ENCODE measurements at places on chromosomes 4 and X.

- DNase-seq: no peak
These were observed 155.2 kb downstream of the ZNF330 start for GRCh38 chr4:141375855-141376254.

- DNase-seq: no peak
These were observed 38.7 kb upstream of the INTS6L start for GRCh38 chrX:135481696-135482179.

- DNase-seq: no peak
These were observed 139.9 kb upstream of the SLC4A4 start for GRCh38 chr4:71198958-71199357.

DNA sequence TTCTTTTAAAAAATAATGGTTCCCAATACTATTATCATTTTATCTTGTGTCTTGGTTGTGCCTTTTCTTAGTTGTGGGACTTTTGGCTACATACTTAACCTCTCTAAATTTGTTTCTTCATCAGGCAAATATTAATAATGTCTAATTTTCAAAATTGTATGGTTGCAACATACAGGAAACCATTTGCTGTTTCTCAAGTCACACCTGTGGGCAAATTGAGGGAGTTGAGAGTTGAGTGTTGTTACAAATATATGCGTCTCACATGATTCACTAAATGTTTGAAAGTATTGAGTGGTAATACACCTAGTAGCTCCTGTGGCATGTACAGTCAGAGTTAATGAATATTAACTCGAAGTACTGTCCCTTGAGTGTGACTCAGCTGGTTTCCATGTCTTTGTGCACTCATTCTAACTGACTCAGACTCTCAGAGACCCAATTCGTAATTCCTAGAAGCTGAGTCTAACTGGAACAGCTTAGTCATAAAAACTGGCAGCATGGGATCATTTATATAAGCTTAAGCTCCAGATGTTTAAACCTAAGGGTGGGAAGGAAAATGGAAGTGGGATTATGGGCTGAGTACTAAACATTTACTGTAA is 802.4 kb downstream of the TRIML1 start:
- no peak for DNase-seq

DNA sequence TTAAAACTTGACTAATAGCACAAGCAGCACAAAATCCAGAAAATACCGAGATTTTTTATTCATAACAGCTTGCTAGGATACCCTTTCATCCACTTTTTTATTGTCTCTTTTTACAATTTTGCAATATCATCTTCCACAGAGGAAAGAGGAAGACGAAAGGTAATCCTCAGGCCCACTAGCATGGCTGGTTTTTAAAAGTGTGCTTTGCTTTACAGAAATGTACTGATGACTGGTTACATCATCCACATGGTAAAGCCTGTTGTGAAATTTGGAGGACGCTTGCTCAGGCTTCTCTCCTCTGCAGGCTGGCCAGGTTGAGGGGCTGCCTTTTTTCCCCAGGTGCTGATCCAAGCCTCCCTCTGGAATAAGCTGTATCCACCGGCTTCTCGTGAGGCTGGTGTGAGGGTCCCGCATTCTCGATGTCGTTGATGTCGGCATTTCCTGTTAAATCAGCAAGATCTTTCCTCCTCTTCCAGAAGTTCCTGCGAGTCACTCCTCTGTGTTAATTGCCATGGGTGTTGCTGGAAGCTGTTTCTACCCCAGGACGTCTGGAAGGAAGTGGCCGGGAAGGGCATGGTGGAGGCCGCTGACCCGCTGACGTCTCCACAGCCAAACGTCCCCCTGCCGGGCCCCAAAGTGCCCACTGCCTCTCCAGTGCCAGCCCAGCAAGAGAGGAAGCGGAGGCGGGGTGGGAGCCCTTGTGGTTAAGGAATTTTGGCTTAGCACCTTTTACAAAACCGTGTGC is 5.8 kb upstream of the DGKQ start:
- no peak for DNase-seq

- DNase-seq: no peak
These were observed 1003.2 kb downstream of the C4orf33 start for GRCh38 chr4:130099105-130099504.

DNA sequence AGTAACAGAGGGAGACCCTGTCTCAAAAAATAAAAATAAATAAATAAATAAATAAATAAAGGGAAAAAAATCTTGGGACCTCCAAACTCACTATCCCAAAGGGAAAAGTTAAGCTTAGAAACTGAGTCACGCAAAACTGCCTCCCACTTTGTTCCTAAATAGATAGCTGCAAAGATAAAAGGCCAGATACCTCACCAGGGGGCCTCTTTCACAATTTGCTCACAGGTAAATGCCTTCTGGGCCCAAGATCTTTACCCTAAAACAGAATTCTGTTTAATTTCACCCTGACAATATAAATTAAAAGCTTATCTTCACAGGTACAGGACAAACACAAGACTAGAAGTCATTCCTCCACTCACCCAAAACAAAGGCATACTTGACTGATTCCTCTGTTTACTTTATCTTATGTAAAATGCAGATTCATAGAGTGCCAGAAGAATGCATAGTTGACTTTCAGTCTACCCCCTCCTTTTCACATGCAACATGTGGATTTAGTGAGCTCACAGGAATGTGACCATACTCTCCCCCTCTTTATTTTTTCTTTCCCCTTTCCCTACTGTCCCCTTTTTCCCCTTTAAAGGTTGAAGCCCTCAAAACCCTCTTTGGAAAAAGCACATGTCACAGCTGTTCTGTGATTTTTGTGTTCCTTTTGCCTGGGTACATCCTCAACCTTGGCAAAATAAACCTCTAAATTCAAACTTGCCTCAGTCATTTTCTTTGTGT is 23.4 kb downstream of the ELF2 start:
- no peak for DNase-seq

- DNase-seq: no peak
These were observed 589.0 kb upstream of the FAM241A start for GRCh38 chr4:111556141-111556781.

DNA sequence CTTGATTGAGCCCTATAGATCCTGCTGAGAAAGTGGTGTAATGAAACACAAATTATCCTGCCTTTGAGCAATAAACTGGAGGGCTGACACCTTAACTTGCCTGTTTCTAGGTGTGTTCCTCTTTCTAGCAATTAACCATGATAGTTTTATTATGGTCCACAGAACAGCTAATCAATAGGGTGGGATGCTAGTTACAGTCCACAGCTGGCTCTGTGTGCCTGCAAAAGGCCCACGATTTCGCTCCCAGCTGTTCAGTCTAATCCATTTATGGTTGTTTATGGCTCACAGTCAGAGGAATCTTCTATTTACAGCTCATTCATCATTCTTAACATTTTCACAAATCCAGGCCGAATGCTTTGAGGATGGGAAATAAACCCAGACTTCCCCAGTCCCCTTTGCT is 674.9 kb downstream of the SMARCA1 start:
- no peak for DNase-seq

DNA sequence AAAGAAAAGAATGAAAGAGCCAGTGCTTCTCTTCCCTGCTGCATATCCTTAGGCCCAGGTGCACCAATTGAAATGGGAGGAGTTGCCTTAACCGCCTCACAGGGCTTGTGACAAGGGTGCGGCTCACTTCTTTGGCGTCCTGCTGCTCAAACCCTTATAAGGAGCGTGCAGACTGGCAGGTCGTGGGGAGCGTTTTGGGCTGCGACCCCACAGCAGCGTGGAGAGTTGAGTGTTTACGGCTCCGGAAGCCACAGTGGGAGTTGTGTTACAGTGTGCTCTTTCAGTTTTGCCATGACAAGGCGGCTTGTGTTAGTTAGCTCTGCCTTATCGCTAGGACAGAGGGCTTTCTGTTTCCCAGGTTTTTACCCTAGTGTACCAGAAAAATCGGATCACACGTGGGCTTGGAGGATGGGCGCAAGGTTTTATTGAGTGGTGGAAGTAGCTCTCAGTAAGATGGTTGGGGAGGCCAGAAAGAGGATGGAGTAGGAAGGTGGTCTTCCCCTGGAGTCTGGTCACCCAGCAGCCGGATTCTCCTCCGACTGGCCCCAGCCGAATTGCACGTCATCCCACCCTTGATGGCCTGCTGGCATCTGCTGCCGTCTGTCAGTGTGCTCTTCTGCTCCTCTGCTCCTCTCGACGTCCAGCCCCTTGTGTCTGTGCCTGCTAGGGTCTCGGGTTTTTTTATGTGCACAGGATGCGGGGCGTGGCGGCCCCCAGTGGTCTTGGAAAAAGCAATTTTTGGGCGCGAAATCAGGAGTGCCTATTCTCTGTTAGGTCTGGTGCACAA is 718.9 kb downstream of the ARAP2 start:
- DNase-seq: no peak

DNA sequence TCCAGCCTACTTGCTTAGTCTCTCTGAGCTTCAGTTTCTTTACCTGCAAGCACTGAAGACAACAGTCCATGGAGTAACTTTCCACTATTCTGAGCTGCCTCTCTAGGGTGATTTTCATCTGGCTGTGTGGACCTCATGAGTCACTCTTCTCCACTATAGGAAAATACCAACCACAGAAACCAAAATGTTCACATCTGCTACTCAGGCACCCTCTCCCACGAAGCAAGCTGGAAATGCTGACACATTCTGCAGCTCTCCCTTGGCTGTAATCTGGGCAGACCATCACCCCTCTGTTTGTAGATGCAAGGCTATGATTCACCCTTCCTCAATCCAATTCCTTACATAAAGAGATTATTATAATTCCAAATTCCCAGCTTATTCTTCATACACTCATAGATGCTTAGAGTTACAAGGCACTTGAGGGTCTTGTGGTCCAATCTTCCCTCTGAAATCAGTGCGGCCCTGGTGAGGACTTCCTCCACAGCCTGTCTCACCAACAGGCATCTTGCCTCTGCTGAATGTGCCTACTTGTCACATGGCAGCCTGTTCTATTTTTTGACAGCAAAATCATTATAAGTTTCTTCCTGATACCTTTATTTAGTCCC is 97.0 kb upstream of the LNX1 start:
- DNase-seq: no peak

GRCh38 chr4:125780164-125780563 is 465.4 kb downstream of the FAT4 start:
- no peak for DNase-seq

GRCh38 chr4:77349796-77350195 is 192.8 kb downstream of the CCNG2 start:
- DNase-seq: no peak

GRCh38 chrX:123450222-123450621 is 266.1 kb downstream of the GRIA3 start:
- no peak for DNase-seq

- DNase-seq: no peak
These were observed 77.1 kb upstream of the UCP1 start for GRCh38 chr4:140645614-140646412.

GRCh38 chrX:51737091-51737490 is 6.2 kb upstream of the GSPT2 start:
- DNase-seq: no peak

- no peak for DNase-seq
These were observed 321.3 kb downstream of the TMA16 start for GRCh38 chr4:163815776-163816175.

- DNase-seq: no peak
These were observed 450.7 kb downstream of the UBE2NL start for GRCh38 chrX:144334577-144334976.

GRCh38 chrX:39749728-39750127 is 348.0 kb downstream of the BCOR start:
- no peak for DNase-seq

DNA sequence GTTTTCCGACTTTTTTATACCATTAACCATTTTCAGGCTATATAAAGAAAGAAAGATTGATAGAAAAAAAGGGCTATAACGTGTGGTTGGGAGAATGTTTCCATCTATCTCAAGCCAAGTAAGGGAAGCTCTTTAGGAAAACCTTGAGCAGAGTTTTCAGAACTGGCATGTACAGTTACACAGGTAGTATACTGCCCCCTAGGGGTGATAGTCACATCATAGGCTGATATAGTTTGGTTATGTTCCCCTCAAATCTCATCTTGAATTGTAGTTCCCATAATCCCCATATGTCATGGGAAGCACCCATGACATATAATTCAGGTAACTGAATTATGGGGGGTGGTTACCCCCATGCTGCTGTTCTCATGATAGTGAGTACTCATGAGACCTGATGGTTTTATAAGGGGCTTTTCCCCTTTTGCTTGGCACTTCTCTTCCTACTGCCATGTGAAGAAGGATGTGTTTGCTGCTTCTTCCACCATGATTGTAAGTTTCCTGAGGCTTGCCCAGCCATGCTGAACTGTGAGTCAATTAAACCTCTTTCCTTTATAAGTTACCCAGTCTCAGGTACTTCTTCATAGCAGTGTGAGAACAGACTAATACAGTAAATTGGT is 186.8 kb downstream of the TMA16 start:
- no peak for DNase-seq

- no peak for DNase-seq
These were observed 139.7 kb downstream of the ELOVL6 start for GRCh38 chr4:110058677-110059076.

DNA sequence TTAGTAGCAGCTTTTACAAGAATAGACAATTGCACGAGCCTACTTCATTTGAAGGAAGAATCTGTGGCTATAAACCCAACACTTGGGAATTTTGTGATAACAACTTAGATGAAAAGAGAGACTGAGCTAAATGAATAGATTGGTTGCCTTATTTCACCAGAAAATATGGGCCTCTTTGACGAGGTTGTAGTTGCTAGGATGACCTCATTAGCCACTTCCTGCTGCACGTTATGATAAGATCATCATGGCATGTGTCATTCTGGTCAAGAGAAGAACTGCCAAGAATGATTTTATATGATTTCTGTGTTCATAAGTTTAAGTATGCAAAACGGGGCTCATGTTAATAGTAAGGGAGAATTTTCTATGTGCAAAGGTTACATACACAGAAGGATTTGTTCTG is 321.9 kb upstream of the GIMD1 start:
- no peak for DNase-seq

DNA sequence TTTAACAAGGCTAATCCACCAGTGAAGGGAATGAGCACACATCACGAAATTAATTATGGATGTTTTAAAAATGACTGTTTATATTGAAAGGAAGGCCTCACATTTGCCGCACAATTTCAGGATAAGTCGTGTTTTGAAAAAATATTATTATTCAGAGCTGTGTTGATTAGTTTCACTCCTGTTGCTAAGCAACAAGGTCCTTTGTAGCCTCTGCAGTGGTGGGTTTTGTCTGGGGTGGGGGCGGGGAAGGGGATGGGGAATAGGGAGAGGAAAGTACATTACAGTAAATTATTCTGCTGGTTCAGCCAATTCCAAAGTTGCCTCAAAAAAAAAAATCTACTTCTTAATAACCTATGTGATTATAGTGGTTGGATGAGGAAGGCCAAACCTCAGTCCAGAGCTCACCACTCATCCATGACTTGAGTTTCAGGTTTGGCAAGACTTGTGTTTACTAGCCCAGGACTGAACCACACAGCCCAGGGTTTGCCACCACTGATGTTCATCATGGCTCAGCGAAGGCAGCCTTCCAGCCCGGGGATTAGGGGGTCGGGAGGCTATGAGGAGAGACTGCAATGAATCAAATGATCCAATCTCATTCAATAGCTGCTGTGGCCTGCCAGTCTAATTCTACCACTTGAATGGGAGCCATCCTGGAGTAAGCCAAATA is 162.5 kb upstream of the ATP6AP2 start:
- DNase-seq: no peak

GRCh38 chrX:66163447-66163846 is 600 bp upstream of the HEPH start:
- no peak for DNase-seq

Data from osteocyte (in vitro differentiated cells).